ENCODE measurements at places on chromosomes 7 and 10.
A peak's percentile ranks its signal among the peaks of the same experiment; 100 is the strongest.

DNA sequence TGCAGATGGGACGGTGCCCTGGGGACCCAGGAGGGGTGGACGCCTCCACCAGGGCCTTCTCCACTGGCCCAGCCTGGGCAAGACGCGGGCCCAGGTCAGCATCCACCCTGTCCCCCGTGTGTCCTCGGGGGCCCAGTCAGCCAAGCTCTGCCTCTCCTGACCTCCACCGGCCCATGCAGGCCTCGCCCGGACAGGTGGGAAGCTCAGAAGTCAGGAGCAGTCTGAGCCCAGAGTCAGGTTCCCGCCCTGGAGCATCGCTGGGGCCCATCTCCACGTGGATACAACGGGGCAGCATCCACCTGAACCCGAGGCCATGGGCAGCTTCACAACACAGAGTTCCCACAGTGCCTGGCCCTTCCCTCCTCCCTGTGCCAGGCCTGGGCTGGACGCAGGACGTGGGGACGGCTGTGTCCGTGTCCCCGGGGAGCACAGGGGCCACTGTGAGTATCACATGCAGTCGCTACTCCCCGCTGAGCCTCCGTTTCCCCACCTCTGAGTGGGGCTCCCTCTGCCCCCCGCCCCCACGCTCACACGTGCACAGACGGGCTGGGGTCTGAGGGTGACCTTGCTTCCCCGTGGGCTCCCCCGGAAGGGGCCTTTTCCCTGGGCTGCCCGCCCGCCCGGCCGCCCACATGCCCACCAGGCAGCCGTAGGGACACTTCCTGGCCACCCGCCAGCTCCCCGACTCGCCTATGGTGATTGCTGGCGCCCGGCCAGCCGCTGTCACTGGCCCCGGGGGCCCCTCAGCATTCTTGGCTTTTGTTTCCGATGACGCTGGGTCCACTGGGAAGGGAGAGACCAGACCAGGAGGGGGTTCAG is 64.3 kb downstream of the PDGFA start:
- DNase-seq, result no peak

- peak; percentile 77 for DNase-seq
These were observed at the start of gene HDAC9 for GRCh38 chr7:18495412-18496340. Gene HDAC9, plus strand, starts transcription at chr7:18495749. Its CDS starts 554 bp downstream, at chr7:18496303.

GRCh38 chr7:48148311-48148710 is 22.9 kb upstream of the ABCA13 start:
- no peak for DNase-seq

GRCh38 chr10:37754538-37755323 is 102.7 kb downstream of the ZNF248 start:
- peak; percentile 12 for DNase-seq

- DNase-seq, result peak; percentile 39
These were observed 19.4 kb upstream of the ATAD1 start for GRCh38 chr10:87837445-87837844.

DNA sequence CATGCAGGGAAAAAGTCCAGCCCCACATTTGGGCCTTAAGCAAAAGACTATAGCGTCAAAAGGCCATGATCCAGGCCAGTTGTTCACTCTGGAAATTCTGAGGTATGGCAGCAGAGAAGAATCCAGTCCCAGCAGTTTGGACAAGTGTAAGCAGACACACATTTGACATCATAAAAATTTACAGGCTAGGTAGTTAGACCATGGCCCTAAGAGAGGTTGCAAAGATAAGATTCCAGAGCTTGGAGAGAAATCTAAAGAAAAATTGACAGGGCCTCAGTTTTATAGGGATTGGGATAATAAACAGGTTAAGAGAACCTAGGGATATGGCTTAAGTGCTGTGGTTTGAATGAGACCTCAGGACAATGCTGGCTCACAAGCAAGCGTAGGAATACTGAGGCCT is 884.4 kb upstream of the SORCS1 start:
- DNase-seq, result no peak

- DNase-seq, result no peak
These were observed 27.5 kb downstream of the ADD3 start for GRCh38 chr10:110035070-110035921.

- DNase-seq, result no peak
These were observed at the start of gene SNCG for GRCh38 chr10:86958116-86958900. Gene SNCG, plus strand, starts transcription at chr10:86958599. Its CDS starts 99 bp downstream, at chr10:86958698.

DNA sequence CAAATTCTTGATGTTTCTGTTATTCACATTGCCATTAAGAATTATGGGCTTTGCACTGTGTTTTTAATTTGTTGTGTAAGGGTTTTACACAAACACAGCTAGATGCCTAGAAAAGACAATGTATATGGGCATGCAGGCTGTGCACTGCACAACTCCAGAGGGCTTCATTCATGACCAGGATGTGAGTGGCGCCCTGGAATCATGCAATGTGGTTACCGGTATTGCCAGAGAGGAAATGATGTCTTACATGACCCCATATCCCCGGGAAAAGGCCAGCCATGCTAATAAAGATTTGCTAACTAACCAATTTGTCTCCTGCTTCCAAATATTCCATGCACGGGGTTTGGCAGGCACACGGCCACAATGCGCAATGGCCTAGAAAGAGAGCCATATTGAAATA is 16.9 kb downstream of the KCNMA1 start:
- DNase-seq, result no peak

DNA sequence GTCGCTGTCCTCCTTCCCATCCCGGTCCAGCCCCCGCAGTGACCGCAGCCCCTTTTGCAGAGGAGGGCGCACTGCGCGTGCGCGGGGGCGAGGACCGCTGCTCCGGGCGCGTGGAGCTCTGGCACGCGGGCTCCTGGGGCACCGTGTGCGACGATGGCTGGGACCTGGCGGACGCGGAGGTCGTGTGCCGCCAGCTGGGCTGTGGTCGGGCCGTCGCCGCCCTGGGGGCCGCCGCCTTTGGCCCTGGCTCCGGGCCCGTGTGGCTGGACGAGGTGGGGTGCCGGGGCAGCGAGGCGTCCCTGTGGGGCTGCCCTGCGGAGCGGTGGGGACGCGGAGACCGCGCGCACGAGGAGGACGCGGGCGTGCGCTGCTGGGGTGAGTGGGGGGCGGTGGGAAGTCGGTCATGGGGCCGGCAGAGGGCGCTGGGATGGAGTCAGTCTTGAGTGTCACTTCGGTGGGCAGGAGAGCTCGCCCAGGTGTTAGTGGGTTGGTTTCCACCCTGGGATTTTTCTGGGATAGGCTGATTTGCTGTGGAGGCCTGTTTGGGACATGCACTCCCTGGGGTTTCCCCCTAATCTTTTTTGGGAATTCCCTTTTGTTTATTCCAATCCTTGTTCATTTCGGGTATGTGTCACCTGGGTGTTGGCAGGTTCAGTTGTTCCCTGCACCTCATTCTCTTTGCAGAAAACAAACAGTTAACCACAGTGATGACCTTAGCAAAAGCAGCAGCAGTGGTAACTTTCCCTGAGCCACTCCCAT is 11.6 kb downstream of the SCART1 start:
- no peak for DNase-seq

GRCh38 chr10:119502209-119502608 is 40.3 kb downstream of the RGS10 start:
- peak; percentile 34 for DNase-seq

All from B cell (primary cell).